ENCODE measurements at places on chromosomes 6 and 20.

DNA sequence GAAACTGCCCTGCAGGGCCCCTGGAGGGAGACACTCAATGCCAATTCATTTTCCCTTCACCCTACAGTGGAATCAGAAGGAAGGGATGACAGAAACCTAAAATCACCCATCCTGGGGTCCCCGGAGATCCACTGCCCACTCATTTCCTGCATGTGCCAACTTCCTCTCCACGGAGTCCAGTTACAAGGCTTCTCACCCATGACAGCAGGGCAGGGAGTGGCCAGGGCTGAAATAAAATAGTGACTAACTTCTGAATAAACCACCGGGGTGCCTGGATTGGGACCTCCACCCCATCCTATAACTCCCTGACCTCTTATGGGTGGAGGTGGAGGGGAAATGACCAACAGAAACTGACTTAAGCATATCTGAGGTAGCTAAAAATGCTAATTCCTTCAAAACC lies 362.3 kb downstream of the MAFB start:
- no peak for DNase-seq

DNA sequence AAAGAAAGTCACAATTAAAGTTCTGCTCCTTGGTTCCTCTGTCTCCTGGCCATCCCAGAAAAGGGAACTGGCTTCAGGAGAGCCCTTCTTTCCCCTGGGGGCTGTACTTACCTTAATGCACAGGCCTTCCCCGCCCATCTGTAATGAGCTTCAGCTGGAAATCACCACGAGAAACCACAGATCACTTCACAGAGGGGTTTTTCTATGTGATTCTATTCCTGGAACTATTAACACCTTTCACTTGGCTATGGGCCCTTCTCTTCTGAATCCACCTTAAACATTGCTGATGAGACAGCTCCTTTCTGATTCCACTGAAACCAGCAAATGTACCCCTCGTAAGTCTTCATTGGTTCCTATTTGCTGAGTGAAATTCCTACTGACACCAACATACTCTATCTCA lies 80.7 kb downstream of the FOXF2 start:
- no peak for DNase-seq

- no peak for DNase-seq
Measured at GRCh38 chr6:90193359-90193758, 103.3 kb downstream of the BACH2 start.

GRCh38 chr6:81759782-81760181 lies 7.3 kb upstream of the TENT5A start:
- no peak for DNase-seq

DNA sequence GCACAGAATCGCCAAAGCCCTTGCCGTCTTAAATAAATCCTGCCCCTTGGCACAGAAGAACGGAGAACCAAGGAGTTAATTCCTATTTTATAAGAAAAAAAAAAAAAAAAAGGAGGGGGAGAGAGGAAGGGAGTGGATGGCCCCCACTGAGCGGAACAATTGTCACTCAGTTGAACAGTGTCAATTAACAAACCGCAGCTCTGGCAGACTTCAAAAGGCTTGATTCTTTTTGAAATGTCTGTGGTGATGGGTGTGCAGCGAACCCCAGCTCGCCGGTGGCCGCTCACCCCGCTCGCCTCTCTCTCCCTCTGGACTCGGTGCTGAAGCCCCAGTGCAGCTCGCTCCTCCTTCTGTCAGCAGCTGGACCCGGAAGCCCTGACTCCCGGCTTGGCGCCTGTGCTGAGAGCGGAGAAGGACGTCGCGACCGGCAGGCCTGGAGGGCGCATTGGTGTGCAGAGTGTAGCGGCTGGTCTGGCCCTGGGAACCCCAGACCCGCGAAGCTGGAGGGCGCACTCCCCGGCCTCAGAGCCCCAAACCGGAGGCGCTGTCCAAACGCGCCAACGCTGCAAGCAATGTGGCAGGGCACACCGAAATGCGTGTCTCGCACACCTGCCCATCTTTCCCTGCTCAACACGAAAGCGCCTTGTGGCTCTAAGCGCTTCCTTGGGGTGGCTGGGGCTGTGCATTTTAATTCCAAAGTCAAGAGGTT lies 3.4 kb downstream of the LINC00237 start:
- DNase-seq, result peak; percentile 72

- peak; percentile 70 for DNase-seq
Measured at GRCh38 chr6:168050881-168051586, 28.0 kb downstream of the FRMD1 start.

DNA sequence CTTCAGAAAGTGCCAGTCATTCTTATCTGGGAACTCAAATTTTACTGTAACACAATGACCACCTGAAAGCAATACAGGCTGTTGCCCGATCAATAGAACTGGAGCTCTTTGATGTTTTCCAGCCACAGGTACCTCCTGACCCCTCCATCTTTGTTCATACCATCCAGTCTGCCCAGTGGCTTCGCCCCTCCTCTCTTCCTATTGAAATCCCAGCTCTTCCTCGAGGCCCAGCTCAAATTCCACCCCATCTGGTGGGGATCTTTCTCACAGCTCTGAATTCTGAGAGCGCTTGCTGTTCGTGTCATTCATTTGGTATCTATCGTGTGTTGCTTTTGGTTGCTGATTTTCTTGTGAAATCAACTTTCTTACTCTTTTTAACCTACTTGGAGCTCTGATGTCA lies 87.9 kb upstream of the CNKSR3 start:
- peak; percentile 22 for DNase-seq

DNA sequence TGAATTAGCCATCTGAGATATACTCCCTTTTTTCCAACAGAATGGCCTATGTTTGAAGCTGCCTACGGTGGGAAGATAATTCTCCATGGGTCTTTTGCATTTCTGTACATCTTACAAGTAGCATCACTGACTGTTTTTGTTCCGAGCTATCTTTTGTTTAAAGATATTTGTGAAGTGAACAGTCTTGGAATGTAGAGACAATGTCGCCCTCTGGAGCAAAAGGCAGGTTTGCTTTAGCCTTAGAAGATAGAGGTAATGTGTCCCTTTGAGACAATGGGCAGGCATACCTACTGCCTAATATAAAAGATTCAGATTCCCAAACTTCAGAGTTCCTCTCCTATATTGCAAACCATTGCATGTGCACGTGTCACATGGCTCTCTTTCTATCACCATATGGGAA lies 347.8 kb upstream of the CNR1 start:
- DNase-seq, result no peak

DNA sequence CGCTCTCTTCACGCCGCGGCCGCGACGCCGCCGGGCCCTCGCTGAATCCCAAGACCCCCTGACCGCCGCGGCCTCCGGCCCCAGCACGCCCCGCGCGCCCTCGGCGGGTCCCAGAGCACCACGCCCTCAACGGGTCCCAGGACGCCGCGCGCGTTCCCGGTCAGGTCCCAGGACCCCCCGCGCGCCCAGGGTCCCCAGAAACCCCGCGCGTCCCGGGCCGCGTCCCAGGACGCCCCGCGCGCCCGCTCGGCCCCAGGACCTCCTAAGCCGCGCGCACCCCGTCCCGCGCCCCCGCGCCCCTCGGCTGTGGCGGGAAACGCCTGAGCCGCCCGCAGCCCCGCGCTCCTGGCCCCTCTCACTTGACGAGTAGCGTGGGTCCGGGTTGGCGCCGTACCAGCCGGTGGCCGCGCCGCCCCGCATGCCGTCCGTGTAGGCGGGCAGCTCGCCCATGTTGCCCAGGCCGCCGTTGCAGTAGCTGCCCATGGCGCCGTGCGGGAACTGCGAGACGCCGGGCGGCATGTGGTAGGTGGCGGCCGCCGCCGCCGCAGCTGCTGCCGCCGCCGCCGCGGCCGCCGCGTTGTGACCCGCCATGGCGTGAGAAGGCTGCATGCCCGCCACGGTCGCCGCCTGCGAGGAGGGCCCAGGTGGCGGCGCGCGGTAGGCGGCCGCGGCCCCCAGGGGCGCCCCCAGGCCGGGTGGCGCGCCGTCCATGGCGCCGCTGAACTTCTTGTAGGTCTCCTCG lies 556 bp downstream of the NKX2-4 start:
- DNase-seq, result no peak

- peak; percentile 91 for DNase-seq
Measured at GRCh38 chr20:51169813-51170212, 146.9 kb upstream of the KCNG1 start.

DNA sequence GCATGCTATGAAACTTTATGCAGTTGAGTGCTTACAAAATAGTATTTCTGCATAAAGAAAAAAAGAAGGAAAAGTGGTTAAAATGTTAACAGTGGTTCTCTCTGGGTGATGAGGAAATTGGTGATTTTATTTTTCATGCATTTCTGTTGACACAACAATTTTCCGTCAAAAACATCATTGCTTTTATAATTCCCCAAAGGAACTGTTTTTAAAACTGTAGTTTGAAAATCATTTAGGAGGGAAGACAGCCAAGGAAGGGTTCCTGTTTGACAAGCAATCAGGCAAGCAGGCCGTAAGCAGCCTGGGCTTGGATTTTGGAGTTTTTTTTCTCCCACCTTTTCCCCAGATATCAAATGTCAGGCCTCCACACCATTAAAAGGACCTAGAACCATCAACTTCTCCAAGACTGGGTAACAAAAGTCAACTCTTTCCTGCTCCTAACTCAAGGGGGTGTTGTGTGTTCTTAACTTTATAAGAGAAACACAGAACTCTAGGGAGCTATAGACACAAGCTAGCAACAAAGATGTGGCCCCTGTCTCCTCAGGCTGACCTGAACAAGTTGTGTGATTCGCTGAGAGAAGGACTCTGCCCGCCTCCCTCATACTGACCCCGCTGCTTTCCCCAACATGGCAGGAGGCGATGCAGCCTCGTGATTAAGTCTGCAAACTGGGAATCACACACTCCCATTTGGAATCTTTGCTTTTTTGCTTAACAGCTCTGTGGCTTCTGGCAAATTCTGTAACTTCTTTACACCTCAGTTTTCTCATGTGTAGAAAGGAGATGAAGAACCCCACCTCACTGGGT lies 146.6 kb downstream of the BCAS1 start:
- DNase-seq, result no peak

DNA sequence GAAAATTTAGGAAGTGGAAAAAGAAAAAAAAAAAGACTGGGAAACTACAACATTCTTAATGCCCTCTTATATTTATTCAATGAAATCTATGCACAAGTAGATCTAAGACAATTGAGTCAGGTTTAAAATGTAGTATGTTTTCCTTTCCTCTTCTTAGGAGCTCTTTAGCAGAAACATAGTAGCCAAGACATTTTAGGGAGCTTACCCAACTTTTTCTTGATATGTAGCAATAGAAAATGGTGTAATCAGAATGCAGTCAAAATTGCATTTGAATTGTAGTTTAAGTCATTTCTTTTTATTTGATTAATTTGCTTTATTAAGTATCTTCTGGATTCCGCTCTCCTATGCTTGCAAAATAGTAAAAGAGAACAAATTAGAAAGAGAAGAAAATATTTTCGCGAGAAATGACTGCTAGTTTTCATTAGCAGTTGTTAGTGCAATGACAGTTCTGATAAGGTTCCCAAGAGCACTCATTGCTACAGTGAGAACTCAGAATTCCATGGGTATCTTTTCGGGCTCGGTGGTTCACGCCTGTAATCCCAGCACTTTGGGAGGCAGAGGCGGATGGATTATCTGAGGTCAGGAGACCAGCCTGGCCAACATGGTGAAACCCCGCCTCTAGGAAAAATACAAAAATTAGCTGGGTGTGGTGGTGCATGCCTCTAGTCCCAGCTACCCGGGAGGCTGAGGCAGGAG lies 52.2 kb downstream of the JARID2 start:
- DNase-seq, result no peak

GRCh38 chr6:97969065-97969464 lies 686.0 kb upstream of the MMS22L start:
- no peak for DNase-seq

- DNase-seq, result peak; percentile 61
Measured at GRCh38 chr20:10696650-10697049, 22.9 kb upstream of the JAG1 start.

GRCh38 chr6:149317644-149318571 lies at the start of gene TAB2:
TAB2 (plus strand) TSS chr6:149317712; CDS start chr6:149369998, 52,286 bp downstream.
- DNase-seq, result no peak

DNA sequence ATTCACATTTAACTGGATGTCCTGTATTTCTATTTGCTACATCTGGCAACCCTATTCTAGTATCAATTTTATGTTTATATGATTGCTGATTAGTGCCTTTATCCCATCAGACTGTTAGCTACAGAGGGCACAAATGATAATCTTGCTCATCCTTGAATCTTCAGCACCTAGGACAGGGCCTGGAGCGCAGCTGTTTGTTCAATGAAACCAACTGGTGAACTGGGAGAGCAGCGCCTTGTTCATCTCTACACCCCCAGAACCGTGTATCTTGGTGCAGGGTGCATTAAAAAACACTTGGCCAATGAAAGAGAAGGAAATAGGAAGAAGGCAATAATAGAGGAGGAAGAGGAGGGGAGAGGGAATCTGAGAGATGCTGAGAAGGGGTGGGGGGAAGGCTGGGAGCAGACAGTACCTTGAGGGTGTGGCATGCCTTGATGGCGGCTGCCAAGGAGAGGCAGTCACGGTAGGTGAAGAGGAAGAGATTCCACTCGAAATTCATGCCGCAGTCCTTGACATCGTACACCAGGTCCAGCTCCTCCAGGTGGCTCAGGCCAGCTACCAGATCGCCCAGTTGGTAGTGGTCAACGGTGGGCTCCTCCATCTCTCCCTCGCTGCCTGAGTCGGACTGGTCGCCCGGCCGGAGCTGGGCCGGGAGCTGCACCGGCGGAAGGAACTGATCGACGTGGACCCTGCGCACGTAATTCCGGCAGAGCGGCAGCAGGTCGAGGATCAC lies 15.5 kb downstream of the TMEM151B start:
- DNase-seq, result peak; percentile 16

DNA sequence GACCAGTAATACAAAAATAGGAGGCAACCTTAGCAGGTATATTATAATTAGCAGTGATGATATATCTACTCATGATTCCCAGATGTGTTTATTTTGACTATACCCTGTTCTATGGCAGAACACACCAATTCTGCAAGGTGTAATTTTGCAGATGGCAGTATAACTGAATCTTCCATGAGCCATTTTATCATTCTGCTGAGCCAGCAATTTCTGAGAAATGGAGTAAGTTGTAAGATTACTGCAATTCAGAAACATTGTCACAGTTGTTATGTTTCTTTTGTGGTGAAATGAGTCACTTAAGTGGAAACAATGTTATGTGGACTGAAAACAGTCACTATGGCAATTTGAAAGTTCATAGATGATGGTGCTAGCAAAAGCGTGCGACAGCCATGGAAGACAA lies 63.7 kb upstream of the RIMS1 start:
- no peak for DNase-seq

GRCh38 chr6:159701413-159701999 lies 8.5 kb upstream of the SOD2 start:
- DNase-seq, result no peak

GRCh38 chr20:17226410-17227218 lies at the start of gene PCSK2:
PCSK2 (plus strand) TSS chr20:17227040; CDS start chr20:17227306, 266 bp downstream.
- DNase-seq, result peak; percentile 95

- DNase-seq, result no peak
Measured at GRCh38 chr20:49312661-49313060, 34.8 kb upstream of the ZNFX1 start.
